ENCODE measurements at places on chromosomes 1 and 21. TPM values are rescaled to one million over a fixed set of nuclear protein-coding genes. Genes with fewer than 3 reads are reported as not detected.

DNA sequence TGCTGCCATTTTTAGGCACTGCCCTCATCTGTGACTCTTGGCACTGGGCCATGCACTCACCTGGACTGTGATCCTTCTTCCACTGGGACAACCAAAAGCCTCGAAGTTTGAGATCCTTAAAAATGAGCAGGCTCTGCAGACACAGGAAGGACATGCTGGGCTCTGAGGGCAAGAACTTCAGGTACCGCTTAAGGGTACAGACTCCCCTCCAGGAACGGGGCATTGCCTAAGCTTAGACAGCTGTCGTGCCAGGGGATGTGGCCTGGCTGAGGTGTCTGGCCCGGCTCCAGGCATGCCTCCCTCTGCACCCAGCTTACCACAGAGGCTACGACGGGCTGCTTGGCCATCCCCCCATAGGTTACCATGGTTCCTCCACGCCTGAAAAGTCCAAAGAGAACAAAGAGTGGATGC, 14.2 kb upstream of the SRSF4 start:
- no peak overlapping the region for H3K4me3 ChIP-seq
- DNase-seq = no peak
- peaks cover 4% of the 10 kb centered on the region for H3K36me3 ChIP-seq
- no peak overlapping the region for H3K27ac ChIP-seq
- H3K27me3 ChIP-seq = no peaks in the 10 kb centered on the region

GRCh38 chr1:200900877-200901276, 6.2 kb downstream of the INAVA start:
- no peaks in the 10 kb centered on the region for H3K36me3 ChIP-seq
- no peak overlapping the region for H3K27ac ChIP-seq
- H3K27me3 ChIP-seq = no peaks in the 10 kb centered on the region
- no peaks in the 10 kb centered on the region for H3K4me1 ChIP-seq
- no peak overlapping the region for H3K4me3 ChIP-seq

DNA sequence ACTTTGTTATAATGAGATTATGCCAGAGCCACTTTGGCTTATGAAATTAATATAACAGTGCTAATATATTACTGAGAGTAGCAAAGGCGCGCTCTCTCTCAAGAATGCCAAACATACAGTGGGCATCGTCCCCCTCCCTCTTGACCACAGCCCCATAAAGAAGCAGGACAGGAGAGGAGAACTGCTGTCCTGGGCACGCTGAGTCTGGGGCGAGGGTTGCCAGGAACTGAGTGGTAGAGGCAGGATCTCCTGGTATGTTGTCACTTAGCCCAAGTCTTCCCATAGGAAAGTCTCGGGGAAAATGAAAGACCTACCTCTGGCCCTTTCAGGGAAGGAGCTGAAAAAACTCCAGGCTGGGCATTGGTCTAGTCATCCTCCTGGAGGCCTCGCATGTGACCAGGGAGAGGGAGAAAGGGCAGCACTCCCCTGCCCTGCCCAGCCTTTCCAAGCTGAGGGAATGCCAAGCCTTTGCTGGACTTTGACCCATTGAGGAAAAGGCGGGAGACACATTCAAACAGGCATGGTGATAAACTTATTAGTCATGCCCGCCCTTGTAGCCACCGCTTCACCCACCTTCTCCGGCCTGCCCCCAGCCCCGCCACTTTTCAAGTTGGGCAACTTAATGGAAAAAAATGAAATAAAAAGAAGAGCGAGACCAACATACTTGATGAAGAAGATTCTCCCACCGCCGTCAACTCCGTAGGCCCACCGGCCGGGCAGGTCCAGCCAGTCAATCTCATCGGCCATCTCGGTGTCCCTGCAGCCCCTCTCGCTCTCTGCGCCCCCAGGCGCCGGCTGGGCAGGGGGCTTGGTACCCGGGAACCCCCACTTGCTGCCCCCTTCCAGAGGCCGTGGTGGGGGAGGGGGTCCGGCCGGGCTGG, 17.4 kb upstream of the PLEKHA6 start:
- peaks cover 17% of the 10 kb centered on the region for H3K27me3 ChIP-seq
- H3K36me3 ChIP-seq = no peaks in the 10 kb centered on the region
- DNase-seq = no peak
- H3K4me1 ChIP-seq = peaks cover 11% of the 10 kb centered on the region
- H3K4me3 ChIP-seq = peak overlapping the region; percentile 53

DNA sequence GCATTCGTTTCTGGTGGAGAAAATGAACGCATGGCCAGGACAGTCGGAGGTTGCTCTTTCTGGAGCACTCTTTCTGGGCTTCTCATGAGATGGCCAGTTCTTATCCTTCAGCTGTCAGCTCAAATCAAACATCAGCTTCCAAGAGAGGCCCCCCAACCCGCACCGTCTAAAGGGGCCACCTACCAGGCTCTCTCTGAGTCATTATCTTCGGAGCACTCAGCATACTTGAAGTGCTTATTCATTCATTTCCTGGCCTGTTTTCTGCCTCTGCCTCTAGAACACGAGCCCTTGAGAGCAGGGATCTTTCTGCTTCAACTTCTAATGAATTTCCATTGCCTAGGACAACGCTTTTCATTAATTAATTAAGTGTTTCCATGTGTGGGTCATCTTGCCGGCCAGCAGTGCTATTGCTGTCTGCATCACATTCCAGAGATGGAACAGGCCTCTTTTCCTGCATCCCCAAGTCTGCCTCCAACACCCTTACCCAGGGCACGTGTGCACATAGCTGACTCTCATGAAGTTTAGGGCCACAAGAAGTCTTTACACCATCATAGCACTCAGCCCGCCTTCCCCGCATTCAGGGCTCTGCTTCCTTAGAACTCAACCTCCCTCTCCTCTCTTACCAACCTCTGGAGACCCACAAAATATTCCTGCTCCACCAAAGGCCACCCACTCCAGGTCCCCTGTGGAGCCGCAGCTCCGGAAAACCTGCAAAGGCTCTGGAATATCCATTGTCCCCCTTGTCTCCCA, 52.1 kb upstream of the LAPTM5 start:
- no peak for DNase-seq
- no peak overlapping the region for H3K27ac ChIP-seq
- H3K36me3 ChIP-seq = no peaks in the 10 kb centered on the region
- H3K4me3 ChIP-seq = no peak overlapping the region

CRYAA gene
- not detected for total RNA-seq
